Activated CD4-positive, alpha-beta T cell treated with anti-CD3 and anti-CD28 coated beads, Interleukin-10, Interleukin-2, amounts not matched to agents 100 ng/mL and 50 ng/mL, durations not matched to agents 16 hours and 8 hours (primary cell): ENCODE measurements at places on chromosomes 16 and 17.

DNA sequence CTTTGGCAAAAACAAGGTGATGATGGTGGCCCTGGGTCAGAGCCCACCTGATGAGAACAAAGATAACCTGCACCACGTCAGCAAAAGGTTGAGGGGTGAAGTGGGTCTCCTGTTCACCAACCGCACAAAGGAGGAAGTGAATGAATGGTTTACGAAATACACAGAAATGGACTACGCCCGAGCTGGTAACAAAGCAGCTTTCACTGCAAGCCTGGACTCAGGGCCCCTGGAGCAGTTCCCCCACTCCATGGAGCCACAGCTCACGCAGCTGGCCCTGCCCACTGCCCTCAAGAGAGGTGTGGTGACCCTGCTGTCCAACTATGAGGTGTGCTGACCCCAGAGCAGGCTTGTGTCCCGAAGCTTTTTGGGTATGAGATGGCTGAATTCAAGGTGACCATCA, 29.7 kb upstream of the DLX4 start:
- DNase-seq: no peak

DNA sequence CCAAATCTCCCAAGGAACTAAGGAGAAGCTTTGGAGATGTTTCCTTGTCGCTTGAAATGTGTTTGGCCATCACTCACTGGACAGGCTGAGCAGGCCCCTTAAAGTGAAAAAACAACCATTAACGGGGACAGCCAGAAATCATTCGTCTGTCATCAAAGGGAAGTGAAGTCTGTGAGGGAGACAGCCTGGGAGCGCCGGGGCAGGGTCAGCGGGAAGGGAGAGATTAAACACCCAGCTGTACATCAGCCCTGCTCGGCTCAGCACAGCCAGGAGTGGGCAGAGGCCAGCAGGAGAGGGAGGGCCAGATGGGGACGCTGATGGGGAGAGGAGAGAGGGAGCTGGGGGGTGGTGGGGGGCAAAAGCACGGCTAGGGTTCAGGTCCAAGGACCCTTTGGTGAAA, 105.1 kb downstream of the SDK2 start:
- no peak for DNase-seq

- no peak for DNase-seq
Observed at GRCh38 chr17:75769536-75769935, 4.5 kb upstream of the GALK1 start.

- peak; percentile 0 for DNase-seq
Observed at GRCh38 chr16:33877-34647, 19.3 kb downstream of the POLR3K start.

- peak; percentile 59 for DNase-seq
Observed at GRCh38 chr17:40086150-40087044, 14.0 kb downstream of the NR1D1 start.

GRCh38 chr16:20911361-20911760, 10.8 kb downstream of the LYRM1 start:
- no peak for DNase-seq

DNA sequence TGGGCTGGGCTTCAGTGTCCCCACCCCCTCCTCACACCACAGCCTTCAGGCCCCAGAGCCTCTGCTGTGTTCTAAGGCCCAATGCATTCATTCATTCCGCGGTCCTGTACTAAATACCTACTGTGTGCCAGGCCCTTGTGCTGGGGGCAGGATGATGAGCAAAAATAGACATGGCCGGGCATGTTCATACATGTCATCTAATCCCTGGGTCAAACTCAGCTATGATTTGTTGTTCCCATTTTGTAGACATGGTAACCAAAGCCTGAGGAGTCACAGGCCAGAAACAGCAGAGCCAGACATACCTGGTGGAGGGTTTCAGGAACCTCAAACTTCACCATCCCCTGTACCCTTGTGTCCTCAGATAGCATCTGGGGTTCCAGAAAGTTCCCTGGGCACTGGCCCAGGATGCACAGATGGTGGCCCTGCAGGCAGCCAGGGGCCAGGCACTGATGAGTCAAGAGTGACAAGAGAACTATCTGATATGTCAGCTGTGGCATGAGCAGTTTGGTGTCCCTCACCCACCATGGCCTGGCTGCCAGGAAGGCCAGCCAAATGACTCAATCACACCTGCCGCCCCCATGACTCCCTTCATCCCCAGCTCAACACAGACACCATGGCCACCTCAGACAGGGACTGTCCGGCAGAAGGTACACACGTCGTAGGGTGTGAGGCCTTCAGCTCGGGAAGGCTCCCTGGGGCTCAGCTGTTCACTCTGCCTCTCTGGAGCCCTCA, 2.7 kb upstream of the RRAD start:
- DNase-seq: no peak

DNA sequence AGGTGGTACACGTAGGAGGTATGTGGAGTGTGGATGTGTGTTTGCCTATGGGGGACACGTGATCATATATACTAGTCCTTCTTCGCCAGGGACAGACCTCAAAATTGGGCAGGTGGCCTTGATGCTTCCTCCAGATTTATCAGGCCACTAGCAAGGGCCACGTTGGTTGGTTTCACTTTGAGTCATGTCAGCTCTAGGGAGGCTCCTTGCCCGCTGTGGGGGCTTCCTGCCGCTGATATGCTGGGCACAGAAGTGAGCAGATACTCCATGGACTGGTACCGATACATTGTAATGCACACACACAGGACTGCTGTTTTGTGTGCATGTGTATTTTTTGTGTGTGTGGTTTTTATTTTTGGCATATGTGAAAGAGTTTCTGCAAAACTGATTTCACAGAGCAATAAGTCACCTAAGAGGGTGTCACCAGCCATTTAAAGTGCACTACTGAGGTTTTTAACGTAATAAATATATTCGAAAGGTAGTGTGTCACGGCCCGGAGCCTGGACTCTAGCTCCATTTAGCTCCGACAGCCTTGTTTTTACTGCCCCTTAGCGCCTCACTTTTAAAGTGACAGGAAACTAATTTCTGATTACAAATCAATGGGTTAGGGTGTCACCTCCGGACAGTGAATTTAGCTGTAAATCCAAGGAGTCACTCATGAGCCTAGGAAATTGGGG, 605.5 kb upstream of the SALL1 start:
- DNase-seq: no peak

DNA sequence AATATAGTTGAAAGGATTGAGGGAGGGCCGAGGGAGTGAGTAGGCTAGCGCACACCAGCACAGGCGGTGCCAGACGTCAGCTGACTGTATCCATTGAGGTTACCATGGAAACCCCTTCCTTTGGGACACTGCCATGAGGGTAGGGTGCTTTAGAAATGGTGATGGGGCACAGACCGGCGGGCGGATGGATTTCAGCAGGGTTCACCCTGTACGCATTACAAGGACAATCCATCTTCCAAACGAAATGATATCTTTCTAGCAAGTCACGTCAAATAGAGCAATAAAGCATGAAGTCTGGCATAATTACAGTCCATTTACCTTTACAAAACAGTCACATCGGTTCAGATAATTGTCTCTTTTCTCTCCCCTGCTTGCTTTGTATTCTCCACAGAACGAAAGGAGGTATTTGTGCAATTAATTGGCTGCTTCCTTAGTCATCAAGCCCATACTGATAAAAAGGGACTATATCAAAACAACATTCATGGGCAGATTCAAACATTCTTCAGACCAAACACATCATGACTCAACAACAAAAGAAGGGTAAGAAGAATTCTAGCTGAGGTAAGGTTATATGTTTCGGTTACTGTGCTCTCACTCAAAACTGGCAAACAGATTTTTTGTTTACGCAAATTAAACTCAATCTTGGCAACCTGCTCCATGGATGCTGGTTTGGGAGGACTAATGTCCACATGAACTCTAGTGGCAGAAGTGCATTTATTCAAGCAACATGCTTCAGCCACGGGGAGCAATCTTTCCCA, 140.6 kb downstream of the CDK5R1 start:
- DNase-seq: no peak

- DNase-seq: peak; percentile 76
Observed at GRCh38 chr17:40075201-40075941, 12.6 kb downstream of the THRA start.

DNA sequence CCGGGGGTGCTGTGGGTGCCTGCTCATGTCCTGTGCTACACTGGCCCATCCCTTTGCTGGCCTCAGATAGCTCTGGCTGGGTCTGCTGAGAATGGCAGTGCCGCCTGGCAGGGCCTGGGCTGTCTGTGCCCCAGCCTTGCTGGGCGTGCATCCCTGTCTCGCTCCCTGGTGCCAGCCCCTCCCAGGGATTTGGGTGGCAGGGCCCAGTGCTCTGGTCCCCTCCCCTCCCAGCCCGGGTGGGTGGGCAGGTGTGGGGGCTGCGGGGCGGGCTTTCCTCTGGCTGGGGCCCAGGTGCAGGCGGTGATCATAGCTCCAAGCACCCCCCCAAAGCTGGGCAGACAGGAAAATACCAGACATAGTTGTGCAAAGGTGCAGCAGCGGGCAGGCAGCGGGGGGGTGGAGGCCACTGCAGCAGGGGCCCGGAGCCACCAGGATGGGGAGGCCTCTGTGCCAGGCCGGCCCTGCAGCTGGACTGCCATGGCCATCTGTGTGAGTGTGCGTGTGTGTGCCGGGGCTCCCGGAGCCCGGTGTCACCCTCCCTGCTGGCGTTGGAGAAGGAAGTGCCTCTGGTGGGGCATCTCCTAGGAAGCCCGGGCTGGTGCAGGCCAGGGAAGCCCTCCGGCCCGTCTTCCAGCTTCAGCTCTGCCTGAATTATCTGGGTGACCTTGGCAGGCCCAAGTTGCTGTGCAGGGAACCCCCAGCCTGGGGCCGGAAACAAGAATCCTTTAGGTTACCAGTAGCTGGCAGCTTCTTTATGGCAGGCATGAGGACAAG, 7.4 kb downstream of the GLIS2 start:
- no peak for DNase-seq

DNA sequence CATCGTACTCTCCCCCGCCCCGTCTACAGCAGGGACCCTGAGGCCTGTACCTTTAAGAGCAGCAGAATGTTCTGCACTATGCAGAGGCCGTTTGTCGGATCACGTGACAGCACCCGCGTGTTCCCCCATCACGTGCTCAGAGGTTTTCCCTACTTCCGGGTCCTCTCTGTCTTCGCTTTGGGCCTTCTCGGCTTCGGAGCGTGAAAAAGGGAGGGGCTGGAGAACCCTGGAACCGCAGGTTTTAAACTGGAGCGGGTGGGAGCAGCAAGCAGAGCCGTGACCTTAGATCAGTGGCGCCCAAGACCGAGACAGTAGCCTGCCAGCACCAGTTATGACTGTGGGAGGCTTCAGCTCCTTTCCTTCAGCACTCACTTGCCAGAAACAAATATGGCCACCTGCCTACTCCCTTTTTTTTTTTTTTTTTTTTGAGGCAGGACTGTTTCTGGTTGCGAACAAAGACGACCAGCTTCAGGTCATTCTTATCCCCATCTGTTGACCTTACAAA, at the start of gene CLN3:
Gene CLN3, minus strand, starts transcription at position 105 of the 505 bp plus-strand sequence. CDS start 315 bp downstream, outside the sequence.
- DNase-seq: peak; percentile 96

- DNase-seq: no peak
Observed at GRCh38 chr17:73410586-73411312, 98.9 kb upstream of the CDC42EP4 start.

- DNase-seq: no peak
Observed at GRCh38 chr17:43873091-43873490, 26.1 kb downstream of the CD300LG start.

DNA sequence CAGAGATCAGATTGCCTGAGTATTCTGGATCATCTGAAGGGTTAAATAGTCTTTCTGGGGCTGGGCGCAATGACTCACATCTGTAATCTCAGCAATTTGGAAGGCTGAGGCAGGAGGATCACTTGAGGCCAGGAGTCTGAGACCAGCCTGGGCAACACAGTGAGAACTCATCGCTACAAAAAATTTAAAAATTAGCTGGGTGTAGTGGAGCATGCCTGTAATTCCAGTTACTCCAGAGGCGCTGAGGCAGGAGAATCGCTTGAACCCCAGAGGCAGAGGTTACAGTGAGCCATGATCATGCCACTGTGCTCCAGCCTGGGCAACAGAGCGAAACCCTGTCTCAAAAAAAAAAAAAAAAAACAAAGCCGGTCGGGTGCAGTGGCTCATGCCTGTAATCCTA, 15.7 kb downstream of the MVP start:
- DNase-seq: no peak

- DNase-seq: no peak
Observed at GRCh38 chr16:89529097-89529496, 20.9 kb downstream of the SPG7 start.

DNA sequence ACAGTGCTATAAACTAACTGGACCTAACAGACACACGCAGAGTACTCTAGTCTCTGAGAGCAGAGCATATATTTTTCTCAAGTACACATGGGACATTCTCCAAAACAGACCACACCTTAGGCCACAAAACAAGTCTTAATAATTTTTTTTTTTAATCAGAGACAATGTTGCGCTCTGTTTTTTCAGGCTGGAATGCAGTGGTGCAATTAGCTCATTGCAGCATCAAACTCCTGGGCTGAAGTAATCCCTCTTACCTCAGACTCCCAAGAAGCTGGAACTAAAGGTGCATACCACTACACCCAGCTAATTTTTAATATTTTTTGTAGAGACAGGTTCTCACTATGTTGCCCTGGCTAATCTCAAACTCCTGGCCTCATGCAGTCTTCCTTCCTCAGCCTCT, 37.7 kb downstream of the ULK2 start:
- no peak for DNase-seq

DNA sequence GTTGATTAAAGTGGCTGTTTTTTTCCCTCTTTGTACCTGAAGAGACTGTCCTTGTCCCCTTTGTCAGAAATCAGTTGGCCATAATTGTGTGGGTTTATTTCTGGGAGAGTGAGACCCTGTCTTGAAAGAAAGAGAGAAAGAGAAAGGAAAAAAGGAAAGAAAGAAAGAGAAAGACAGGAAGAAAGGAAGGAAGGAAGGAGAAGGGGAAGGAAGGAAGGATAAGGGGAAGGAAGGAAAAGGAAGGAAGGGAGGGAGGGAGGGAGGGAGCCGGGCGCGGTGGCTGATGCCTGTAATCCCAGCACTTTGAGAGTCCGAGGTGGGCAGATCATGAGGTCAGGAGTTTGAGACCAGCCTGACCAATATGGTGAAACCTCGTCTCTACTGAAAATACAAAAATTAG, 6.8 kb upstream of the EVPLL start:
- no peak for DNase-seq
